ENCODE measurements at places on chromosomes 12 and 14.

- no peak for DNase-seq
Observed at GRCh38 chr14:103613517-103613916, 15.5 kb upstream of the KLC1 start.

DNA sequence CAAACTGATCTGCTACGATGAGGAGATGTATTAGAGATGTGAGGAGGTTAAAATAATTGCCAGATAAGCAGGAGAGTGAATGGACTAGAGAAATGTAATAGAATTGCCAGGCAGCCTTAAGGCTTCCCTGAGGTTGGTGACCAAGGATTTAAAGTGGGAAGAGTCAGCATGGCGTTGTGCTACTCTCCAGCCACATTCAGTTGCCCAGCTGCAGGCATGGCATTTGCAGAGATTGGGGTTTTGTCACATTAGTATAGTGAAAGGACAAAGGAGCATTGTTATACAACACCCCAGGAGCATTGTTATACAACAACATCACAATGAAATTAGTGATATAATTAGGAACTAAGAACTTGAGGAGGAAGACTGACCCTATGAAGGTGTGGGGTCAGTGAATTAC lies 31.7 kb downstream of the MARK3 start:
- no peak for DNase-seq

DNA sequence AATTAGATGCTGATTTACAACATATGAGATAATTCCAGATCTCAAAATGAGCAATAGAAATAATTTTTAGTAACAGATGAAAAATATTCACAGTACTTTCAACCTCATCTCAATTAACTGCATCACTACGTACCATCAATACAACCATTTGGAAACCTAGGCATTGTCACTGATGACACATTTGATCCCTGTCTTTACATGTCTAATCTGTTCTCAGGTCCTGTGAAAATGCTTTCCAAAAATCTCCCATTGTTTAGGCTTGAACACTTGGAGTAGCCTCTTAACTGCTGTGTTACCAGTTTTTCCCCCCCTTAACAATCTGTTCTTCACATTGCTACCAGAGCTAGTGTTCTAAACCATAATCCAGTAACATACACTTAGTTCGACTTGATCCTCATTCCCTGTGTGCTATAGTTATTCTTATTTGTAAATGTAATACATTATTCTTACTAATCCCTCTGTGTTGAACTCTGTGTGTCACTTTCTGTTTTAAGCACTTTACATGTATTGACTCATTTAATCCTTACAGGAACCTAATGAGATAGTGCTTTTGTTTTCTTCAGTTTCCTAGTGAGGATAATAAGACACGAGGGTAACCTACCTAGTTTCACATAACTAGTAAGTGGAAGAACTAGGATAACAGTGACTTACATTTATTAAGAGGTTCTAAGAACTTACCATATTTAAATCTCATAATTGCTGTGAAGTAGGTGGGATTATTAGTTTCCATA lies 41.7 kb downstream of the LARP4 start:
- DNase-seq, result no peak

DNA sequence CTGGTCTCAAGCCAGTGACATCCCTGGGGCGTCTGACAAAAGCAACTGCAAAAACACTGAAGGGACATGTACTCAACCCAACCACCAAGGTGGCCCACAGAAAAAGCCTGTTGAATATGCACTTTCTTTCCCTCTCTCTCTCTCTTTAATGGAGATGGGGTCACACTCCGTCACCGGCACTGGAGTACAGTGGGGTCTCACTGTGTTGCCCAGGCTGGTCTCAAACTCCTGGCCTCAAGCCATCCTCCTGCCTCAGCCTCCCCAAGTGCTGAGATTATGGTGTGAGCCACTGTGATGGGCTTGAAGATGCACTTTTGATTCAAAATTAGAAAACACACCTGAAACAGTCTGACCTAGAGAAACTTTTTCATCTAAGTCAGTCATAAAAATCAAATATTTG lies 7.2 kb upstream of the CD27 start:
- no peak for DNase-seq

DNA sequence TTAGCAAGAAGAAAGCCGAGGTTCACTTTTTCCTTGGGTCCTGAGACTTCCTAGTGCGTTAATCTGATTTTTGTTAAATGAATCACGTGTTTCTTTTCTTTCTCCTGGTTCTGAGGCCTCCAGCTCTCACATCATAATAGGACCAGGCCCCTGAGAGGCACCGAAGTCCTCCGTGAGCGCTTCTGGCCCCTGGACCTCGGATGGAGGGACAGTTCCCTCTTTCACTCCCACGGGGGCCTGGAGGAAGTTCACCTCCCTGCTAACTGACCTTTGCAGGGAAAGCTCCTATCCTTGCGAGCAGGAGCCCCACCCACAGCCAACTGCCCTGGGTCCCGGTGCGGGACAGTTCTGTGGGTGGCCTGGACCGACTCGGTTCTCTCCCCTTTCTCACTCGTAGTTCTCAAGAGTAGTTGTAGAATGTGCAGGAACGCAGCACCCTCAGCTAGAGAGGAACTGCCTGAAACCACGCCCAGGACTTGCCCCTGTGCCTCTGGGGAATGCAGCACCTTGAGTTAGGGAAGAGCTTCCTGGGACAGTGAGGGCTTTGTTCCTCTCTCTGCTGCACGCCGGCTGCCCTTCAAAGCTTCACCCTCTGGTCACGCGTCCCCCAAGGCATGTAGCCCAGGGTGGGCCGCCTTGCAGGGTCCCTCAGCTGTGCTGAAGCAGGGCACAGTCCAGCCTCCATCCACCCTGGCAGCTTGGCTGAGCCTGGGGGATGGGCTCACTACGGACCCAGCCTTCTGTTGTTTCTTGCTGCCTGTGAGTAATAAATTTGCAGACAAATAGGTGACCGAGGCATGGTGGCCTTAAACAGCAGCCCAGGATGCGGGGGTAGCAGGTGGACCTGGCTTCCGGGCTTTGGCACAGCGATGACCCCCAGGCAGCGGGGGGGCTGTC lies 264.6 kb downstream of the ADGRD1 start:
- no peak for DNase-seq

GRCh38 chr12:8692573-8692972 lies 5.2 kb upstream of the RIMKLB start:
- DNase-seq, result peak; percentile 86

GRCh38 chr12:6787309-6787708 lies 2.0 kb upstream of the CD4 start:
- DNase-seq, result no peak

Measured in NCI-H1417 (cell line).